Activated CD4-positive, alpha-beta T cell treated with anti-CD3 and anti-CD28 coated beads for 48 hours (primary cell): ENCODE measurements at places on chromosomes 13 and 19.

DNA sequence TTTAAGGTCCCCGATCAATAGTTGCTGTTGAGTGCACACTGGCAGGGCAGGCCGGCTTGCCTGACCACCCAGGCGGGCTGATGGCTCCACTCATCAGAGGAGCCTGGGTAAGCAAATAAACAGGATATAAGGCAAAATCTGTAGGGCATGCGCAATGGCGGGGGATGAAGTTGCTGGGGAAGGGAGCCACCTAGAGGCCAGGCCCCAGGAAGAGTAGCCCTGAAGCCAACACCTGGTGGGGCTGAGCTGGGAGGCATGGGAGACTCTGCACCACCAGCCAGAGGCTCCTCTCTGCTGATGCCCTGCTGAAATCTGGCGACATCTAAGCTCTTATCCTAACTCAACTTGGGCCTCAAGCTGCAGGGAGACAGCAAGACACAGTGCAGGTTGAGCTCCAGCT lies 324.3 kb downstream of the ZNF536 start:
- peak; percentile 10 for DNase-seq

GRCh38 chr13:43924549-43925245 lies 45.0 kb downstream of the LACC1 start:
- DNase-seq, result no peak

DNA sequence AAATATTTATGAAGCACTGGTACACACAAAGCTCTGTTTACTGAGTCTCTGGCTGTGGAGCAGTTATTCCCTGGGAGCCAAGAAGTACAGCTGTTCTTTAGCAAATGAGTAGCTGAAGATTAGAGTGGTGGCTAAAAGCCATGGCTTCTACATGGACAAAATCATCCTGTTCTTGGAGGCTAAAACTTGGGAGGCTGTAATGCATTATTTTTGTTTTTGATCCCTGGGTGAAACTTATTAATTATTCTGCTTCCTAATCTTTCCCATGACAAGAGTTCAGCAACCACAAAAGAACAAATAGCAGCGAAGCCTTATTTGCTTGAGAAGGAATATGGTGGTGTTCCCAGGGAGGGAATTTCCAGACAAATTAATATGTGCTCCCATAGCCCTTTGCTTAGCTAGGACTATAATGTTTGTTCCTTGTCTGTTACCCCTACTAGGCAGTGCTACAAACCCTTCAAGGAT lies 109.5 kb downstream of the DCT start:
- no peak for DNase-seq

- DNase-seq, result no peak
Observed at GRCh38 chr19:18386543-18387271, 749 bp downstream of the GDF15 start.

- DNase-seq, result no peak
Observed at GRCh38 chr13:90230311-90230710, 1117.2 kb upstream of the MIR17HG start.

DNA sequence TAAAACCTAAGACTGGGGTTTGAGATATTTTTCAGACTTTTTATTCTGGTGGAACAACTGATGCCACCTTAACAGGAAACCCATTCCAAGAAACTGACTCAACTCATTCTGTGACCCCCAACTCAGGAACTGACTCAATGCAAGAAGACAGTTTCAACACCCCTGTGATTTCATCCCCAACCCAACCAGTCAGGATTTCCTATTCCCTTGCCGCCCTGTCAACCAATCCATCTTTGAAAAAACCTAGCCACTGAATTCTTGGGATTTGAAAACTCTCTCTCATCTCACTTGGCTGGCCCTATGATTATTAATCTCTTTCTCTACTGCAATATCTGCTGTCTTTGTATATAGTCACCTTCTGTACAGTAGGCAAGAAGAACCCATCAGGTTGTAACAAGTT lies 1211.9 kb upstream of the ATXN8OS start:
- DNase-seq, result no peak

GRCh38 chr13:112260108-112261055 lies 115.8 kb upstream of the SPACA7 start:
- DNase-seq, result no peak

DNA sequence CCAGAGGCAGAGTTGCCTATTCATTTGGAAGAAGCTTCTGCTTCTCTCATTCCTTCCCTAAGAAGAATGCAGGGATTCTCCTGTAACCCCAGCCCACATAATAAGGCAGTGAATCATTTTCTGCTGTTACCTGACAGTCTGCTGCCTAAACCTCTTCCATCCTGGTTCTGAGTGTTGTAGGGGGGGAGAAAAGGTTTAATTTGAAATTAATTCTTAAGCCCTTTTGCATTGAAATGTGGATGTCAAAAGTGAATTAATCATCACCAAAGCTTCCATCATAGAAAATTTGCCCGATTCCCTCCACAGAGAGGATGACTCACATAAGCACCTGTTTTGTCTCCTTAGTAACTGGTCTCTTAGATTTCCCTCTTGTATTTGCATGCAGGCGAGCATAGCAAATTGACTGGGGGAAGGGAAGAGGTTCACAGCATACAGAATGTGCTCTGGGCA lies 146.7 kb upstream of the FNDC3A start:
- no peak for DNase-seq

GRCh38 chr13:50894012-50894411 lies 15.6 kb upstream of the RNASEH2B start:
- DNase-seq, result no peak

GRCh38 chr19:18477974-18478373 lies 40.0 kb upstream of the ISYNA1 start:
- no peak for DNase-seq

GRCh38 chr13:41678848-41679247 lies 221.5 kb downstream of the RGCC start:
- DNase-seq, result no peak

GRCh38 chr13:73464758-73465616 lies 406.2 kb downstream of the KLF5 start:
- DNase-seq, result no peak

DNA sequence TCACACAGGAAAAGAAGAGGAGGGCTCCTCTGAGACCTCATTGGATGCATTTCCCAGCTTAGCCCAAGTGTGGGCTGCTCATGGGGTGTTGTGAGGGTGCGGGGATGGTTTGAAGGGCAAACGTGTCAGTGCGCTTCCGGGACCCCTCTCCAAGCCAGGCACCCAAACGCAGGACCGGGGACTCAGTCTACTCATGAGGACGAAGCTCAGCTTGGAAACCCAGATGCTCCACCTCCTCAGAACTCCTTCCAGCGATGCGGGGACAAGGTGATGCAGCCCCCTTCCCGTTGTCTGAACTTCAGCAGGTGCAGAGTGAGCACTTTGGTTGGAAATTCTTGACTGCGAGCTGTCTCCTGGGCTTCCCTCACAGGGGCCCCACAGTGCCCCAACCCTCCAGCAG lies 33.1 kb upstream of the MTIF3 start:
- DNase-seq, result no peak

GRCh38 chr13:37129866-37130265 lies 24.4 kb upstream of the CSNK1A1L start:
- DNase-seq, result no peak

- no peak for DNase-seq
Observed at GRCh38 chr13:20360041-20360491, 127.9 kb upstream of the GJB6 start.

- peak; percentile 89 for DNase-seq
Observed at GRCh38 chr19:35153701-35154524, 622 bp upstream of the FXYD5 start.

- no peak for DNase-seq
Observed at GRCh38 chr13:20258208-20258962, 26.3 kb upstream of the GJB6 start.

DNA sequence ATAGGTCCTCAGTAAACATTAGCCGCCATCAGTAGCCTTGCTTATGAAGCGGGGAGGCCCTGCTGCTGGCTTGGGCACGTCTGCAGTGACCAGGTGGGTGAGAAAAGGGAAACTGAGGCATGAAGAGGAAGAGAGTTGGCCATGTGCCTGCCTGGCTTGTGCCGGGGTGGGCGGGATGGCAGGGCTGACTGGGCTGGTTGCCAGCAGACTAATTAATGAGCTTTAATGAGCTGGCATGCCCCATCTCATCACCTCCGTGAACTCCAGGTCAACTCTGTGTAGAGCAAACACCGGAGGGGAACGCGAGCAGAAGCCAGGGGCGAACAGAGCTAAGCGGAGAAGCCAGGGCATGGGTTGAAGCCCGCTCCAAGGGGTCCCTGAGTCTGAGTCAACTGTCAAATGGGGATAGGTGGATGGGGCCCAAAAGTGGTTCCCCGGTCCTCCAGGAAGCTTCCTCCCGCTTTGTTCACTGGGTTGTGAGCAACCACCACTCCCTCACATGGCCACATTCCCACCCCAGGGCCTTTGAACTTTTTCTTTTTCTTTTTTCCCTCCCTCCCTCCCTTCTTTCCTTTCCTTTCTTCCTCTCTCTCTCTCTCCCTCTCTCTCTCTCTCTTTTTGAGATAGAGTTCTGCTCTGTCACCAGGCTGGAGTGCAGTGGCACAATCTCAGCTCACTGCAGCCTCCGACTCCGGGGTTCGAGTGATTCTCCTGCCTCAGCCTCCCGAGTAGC lies 8.7 kb downstream of the NR2F6 start:
- no peak for DNase-seq

DNA sequence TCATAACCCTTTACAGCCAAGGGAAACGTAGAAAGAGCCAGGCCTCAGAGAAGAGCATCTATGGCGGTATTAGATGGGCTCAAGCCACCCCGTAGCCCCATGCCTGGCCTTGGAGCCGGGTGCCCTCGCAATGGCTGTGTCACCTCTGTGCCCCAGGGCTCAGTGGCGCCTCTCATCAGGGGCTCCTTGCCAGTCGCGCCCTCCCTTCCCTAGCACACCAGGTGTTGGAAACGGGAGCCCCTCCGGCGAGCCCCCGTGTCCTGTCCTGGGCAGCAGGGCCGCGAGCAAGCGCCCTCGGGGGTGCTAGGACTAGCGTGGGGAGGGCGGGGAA lies 453 bp downstream of the ZNF256 start:
- DNase-seq, result no peak

- DNase-seq, result no peak
Observed at GRCh38 chr19:8204961-8205360, 4.2 kb upstream of the CERS4 start.

GRCh38 chr13:113995051-113995601 lies 21.2 kb upstream of the C13orf46 start:
- DNase-seq, result no peak

- DNase-seq, result peak; percentile 13
Observed at GRCh38 chr19:48292798-48293197, 22.9 kb downstream of the ZNF114 start.

GRCh38 chr13:23600534-23600933 lies 30.3 kb downstream of the TNFRSF19 start:
- no peak for DNase-seq

DNA sequence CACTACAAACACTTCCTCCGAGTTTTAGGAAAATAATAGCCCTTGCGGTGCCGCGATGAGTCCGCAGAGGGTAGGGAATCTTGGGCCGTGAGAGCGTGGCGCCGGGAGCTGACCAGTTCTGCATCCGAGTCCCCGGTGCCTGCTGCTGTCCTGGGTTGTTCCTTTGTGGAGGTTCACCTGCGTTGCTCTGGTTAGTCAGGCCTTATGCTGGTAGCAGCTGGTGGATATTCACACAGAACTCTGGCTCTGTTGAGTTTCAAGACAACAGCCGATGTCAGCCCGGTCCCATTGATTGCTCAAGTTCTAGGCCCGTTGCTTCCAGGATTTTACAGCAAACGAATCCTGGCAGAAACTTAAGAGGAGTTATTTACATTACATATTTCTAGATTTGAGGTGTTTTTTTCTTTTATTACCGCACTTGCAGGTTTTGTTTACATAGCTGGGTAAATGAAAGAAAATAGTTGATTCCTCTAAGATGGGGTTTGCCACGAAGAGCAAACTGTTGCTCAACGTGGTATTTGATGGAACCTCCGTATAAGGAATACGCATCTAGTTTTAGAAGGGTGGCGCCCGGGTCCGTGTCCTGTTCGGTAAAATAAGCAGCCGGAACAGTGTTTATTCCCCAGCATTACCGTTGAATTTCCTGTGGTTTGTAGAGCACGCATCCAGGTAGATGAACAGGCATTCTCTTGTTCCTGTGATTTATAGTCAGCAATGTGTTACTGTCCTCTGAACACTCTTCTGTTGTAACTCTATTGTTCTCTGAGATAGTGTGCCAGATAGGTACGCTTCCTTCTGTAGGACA lies 1.3 kb downstream of the CLDN10 start:
- peak; percentile 2 for DNase-seq

GRCh38 chr13:35093356-35093755 lies 151.3 kb downstream of the NBEA start:
- no peak for DNase-seq

GRCh38 chr19:54188215-54188871 lies 1.0 kb downstream of the MBOAT7 start:
- DNase-seq, result peak; percentile 75

DNA sequence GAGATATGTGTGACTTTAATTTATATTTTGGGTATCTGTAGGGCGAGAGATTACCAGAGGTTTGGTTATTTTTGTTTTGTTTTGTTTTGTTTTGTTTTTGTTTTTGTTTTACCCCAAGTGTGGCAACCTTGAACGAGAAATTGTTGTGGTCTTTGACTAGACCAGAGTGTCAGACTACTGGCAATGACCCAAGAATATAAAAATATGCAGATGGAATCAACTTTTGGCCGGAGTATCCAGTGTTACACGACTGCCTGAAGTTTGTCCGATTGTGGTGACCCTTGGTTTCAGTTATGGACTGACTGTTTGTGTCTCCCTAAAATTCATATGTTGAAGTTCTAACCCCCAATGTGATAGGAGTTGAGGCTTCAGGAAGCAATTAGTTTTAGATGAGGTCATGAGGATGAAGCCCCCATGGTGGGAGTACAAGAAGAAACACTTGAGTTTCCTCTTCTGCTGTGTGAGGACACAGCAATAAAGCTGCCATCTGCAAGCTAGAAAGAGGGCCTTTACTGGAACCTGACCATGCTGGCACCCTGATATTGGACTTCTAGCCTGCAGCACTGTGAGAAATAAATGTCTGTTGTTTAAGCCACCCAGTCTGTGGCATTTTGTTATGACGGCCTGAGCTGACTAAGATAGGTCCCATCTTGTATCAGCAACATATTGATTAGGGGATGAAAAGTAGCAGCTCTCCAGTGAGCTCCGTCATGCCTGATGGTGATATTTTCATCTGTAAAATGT lies 261.7 kb downstream of the MTUS2 start:
- no peak for DNase-seq

- DNase-seq, result no peak
Observed at GRCh38 chr13:74243637-74244526, 109.7 kb upstream of the KLF12 start.

DNA sequence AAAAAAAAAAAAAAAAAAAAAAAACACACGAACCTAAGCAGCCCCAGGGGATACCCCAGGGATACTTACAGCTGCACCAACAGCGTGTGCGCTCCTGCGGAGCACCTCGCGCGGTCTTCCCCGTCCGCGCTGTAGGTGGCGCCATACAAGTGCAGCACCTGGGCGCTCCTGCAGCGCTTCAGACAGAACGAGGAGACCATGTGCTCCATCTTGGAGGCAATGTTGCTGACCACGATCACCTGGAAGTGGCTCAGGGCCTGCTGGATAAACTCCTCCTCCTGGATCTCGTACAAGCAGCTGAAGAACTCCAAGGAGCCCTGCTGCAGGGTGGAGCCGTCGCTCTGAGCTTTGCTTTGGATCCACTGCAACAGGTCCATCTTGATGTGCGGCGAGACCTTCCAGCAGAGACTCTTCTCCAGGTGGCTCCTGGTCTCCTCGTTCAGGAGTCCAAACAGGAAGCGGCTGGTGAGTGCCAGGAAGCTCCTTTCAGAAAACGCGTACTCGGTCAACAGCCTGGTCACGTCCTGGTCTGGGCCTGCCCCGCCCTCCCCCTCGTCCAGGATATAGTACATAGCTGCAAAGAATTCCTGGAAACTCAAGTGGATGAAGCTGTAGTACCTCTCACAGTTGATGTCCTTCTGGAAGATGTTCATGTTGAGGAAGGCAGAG lies 14.5 kb downstream of the NLRP12 start:
- DNase-seq, result peak; percentile 25
